CD14-positive monocyte (primary cell): ENCODE measurements at places on chromosomes 3 and 15.

GRCh38 chr3:16476636-16477035 lies 36.9 kb downstream of the RFTN1 start:
- DNase-seq, result no peak

- peak; percentile 83 for DNase-seq
These were observed 47.7 kb upstream of the GYG1 start for GRCh38 chr3:148943506-148944205.

GRCh38 chr15:47862402-47862801 lies 145.1 kb downstream of the SEMA6D start:
- DNase-seq, result no peak

DNA sequence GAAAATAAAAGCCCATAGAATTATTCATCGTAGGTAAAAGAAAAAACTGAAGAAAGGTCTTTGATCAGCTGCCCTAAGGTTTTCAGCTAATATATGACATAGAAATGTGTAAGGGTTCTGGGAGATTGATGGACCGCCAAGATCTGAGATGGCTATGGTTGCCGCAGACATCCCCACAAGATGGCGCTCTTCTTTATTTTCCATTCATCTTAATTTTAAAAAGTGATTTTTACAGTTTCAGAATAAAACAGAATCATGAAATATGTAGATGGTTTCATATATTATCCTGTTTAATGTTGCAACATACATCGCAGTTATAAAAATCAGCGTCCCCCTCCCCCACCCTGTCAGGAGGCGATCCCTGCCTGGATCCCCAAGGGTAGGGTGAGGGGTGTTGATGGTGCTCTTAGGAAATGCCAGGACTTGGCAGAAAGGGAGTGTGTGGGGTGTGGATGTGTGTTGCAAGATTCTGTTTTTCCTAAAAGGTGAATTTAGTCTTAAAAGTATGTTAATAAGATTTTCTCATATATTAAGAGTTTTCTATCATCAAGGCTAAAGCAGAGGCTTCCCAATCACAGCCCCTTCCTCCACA lies 68.8 kb downstream of the ANXA2 start:
- peak; percentile 15 for DNase-seq

GRCh38 chr15:94079968-94080367 lies 151.4 kb upstream of the MCTP2 start:
- DNase-seq, result no peak
